CD4-positive, CD25-positive, alpha-beta regulatory T cell (primary cell): ENCODE measurements at places on chromosomes 16 and 17.

- DNase-seq: no peak
These were observed 306.0 kb upstream of the CCL2 start for GRCh38 chr17:33949100-33949499.

- DNase-seq: no peak
These were observed 98.9 kb downstream of the SDK2 start for GRCh38 chr17:73545109-73546032.

DNA sequence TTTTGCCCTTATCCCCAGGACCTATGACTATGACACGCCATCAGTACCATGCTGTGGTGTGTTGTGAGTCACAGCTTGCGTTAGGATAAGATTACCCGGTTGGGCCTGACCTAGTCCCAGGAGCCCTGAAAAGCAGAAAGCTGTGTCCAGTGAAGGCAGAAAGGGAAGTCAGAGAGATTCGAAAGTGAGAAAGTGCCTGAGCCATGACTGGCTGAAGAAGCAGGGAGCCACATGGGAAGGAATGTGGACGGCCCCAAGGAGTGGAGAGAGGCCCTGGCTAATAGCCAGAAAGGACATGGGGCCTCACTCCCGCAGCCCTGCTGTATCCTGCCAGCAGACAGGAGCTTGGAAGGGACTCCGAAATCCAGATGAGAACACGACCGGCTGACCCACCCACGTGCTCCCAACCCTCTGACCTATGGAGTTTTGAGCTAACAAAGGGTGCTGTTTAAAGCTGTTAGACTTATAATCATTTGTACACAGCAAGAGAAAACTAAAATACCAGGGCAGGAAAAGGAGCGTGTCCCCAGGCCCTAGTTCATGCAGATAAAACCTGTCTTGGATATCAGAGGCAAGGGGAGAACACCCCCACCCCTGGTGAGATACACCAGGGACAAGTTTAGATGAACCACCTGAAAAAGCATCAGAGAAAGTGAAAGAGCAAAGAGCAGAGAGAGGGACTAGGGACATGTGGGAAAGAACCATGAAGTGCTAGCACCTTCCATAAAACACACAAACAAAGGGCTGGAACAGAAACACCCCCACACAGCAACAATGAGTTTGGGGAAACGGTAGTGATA is 115.3 kb downstream of the SLC39A11 start:
- no peak for DNase-seq

- no peak for DNase-seq
These were observed 6.6 kb downstream of the TMEM114 start for GRCh38 chr16:8583732-8584131.

DNA sequence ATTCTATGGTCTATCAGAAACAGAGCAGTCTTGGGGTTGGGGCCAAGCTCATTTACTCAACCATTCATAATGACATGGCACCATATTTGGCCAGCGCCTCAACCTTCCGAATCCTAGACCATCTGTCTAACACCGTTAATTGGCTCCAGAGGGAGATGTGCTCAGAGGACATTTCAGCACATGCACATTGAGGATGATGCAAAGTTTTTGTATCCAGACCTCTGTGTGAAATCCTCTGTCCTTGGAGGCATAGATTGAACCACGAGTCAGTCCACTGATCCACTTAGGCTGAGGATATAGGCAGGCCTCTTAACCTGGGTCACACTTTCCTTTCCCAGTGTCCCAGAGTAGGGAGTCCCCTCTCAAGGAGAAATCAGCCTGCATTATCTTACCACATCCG is 85.5 kb downstream of the SHISA6 start:
- no peak for DNase-seq

- DNase-seq: no peak
These were observed 4.9 kb upstream of the IL32 start for GRCh38 chr16:3060339-3061127.
